NCI-H2107 (cell line): ENCODE measurements at places on chromosomes 6 and 20.
A peak's percentile ranks its signal among the peaks of the same experiment; 100 is the strongest.

GRCh38 chr6:50520326-50521266 lies 192.7 kb upstream of the TFAP2D start:
- DNase-seq, result no peak

- no peak for DNase-seq
These were observed 23.1 kb downstream of the SPAG4 start for GRCh38 chr20:35638751-35639150.

DNA sequence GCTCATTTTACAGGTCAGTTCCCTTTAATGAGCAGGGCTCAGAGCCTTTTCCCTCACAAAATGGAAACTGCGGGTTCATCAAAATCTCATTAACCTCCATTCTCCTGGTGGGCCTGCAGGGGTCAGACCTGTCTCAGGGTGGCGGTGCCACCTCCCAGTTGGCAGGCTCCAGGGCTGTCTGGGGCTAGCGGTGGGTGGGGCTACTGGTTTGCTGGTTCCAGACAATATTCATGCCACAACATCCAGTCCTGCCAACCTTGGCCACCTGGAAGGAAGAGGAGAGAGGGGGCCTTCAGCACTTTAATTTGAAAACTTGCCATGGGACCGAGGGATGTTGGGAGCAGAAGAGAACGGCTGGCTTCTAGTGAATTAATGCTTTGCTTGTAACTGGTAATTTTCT lies 41.9 kb upstream of the CTNNBL1 start:
- no peak for DNase-seq

- no peak for DNase-seq
These were observed 68.6 kb upstream of the FOXP4 start for GRCh38 chr6:41477572-41477971.

GRCh38 chr6:89350281-89350966 lies 2.1 kb downstream of the UBE2J1 start:
- no peak for DNase-seq

GRCh38 chr20:34806255-34806654 lies 19.2 kb downstream of the NCOA6 start:
- no peak for DNase-seq

GRCh38 chr6:35181933-35182612 lies 31.7 kb upstream of the SCUBE3 start:
- no peak for DNase-seq

DNA sequence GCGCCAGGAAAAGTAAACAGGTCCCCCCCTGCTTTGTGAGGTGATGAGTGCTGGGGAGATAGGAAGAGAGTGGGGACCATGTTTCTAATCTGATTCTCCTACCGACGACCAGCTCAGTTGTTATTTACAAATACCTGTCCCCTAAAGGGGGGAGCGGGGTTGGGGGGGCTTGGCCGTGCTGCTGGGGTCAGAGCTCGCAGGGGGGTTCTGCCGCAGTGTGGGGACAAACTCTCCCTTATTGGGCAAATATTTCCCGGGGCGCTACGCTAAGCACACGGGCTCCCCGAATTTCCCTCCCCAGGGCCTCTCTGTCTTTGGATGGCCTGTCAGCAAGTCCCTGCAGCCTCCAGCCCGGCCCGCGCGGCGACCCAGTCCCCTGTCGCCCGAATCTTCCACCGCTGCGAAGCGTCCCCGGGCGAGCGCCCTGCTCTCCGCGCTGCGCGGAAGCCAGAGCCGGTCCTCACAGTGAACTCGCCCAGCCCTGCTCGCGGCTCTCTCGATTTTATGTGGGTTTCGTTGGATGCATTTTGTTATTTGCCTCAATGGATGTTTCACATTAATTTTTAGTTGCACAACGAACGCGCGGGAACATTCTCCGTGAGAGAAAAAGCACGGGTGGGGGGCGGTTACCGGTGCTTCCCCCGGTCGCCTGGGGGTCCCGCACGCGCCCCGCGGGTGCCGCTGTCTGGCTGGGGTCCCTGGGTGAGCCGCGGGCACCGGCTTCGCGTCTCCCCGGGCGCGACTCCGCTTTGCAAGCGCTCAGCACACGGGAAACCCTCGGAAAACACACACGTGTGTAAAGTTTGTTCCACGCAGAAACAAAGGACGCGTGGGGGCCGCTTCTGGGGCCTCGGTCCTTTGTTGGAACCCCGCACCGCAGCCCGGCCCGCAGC lies 1.5 kb upstream of the STX16 start:
- DNase-seq, result no peak

- DNase-seq, result no peak
These were observed 123.0 kb downstream of the SMAP1 start for GRCh38 chr6:70790483-70791224.

GRCh38 chr20:45588800-45589199 lies 9.7 kb upstream of the WFDC8 start:
- DNase-seq, result no peak

DNA sequence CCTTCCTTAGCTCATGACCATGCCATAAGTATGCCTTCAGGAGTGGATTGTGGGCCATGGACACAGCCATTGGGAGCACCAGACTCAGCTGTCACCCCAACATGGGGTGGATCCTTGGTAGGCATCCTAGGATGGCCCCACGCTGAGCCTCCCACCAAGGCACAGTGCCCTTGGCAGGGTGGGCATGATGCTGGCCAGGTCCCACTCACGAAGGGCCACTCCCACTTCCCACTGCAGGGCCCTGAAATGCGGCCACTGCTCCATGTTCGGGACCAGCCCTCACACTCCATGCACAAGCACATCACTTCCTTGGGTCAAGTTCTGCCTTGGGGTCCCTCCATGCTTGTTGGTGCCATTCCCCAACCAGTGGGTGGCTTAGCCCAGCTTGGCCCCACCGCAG lies 12.9 kb upstream of the FUT9 start:
- no peak for DNase-seq

GRCh38 chr20:34628026-34628425 lies 48.9 kb downstream of the PIGU start:
- DNase-seq, result no peak

GRCh38 chr6:75230484-75231325 lies 12.9 kb downstream of the COX7A2 start:
- DNase-seq, result no peak

- peak; percentile 82 for DNase-seq
These were observed 29.0 kb downstream of the MOCS3 start for GRCh38 chr20:50987493-50988210.

DNA sequence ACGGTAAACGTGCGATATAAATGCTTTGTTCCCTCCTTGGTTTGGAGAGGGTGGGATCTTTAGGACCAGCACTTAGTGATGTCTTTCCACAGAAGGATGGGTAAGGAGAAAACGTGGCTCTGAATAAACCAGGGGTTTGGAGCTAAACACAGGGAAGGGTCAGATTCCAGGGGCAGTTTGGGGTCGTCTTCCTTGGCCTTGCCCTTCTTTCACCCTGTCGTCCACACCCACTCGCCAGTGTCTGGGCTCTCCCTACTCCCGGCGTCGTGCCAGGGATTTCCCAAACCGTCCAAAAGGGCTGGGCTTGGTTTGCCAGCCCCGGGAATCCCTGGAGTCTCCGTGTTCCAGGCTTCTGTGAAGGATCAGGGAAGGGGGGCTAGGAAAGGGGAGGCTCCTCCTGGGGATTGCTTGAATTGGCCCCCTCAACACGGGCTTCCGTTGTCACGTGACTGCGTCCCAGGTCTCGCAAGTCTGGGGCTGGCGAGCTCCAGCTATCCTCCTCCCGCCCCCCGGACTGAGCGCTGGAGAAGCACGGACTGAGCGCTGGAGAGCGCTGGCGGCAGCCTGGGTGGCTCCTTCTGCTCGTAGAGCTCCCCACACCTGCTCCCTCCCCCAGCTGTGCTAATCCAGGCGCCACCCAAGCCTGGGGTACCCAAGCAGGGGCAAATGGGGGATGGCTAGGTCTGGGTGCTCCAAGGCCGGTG lies 9.4 kb upstream of the ARMC12 start:
- no peak for DNase-seq

GRCh38 chr20:35001596-35002362 lies 46.1 kb downstream of the MYH7B start:
- DNase-seq, result no peak

GRCh38 chr6:169189182-169189581 lies 64.5 kb downstream of the THBS2 start:
- peak; percentile 54 for DNase-seq

DNA sequence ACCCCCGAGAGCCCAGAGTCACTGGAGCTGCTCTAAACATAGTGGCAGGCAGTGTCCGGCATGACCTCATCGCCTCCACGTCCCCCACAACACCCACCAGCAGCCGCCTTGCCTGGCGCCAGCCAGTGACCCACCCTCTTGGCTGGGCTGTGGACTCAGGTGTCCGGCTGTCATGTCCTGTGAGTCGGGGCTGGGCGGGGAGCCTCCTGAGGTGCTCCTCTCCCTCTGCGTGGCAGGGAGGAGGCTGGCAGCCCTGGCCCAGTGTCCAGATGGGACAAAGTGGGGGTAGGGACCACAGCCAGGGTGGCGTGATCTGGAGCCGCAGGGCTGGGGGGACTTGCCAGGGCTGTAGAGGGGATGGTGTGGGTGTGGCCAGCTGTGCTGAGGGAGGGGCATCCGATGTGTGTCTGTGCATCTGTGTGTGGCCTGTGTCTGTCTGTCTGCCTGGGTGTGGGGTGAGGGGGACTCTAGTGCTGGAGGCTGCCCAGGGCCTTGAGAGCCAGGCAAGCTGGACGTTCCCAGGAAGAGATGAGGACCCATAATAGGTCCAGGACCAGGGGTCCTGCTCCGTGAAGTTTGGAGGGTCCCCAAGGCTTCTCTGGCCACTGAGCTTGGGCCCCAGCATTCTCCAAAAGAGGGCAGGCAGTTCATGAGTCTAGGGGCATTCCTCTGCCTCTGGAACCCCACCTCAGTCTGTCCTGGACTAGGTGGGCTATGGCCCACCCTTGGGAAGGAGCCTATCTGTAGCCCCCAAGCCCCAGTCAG lies 2.3 kb upstream of the SOX18 start:
- DNase-seq, result no peak

DNA sequence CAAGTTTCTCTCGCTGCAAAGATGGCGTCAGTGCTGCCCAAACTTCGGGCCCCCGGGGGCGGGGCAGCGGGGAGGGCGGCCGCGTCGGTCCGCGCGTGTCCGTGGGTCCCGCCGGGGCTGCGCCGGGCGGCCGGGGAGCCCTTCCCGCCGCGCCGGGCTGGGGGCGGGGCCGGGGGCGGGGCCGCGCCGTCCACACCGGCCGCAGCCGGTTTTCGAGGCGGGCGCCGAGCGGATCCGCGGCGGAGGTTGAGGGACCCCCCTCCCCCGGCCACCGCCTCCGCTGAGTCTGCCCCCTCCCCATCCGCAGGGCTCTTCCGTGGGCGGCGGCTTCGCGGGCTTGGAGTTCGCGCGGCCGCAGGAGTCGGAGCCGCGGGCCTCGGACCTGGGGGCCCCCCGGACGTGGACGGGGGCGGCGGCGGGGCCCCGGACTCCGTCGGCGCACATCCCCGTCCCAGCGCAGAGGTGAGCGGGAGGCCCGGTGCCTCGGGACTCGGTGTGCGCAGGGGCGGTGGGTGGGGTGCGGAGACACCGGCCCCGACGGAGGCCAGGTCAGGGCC lies 572 bp downstream of the SLC2A4RG start:
- no peak for DNase-seq

- DNase-seq, result no peak
These were observed 30.8 kb downstream of the KDM1B start for GRCh38 chr6:18186033-18186432.

GRCh38 chr20:6641012-6641411 lies 126.5 kb upstream of the BMP2 start:
- DNase-seq, result no peak

GRCh38 chr6:125748406-125749172 lies 843 bp upstream of the HEY2 start:
- DNase-seq, result no peak

GRCh38 chr6:48667797-48668196 lies 556.8 kb upstream of the PTCHD4 start:
- DNase-seq, result no peak

DNA sequence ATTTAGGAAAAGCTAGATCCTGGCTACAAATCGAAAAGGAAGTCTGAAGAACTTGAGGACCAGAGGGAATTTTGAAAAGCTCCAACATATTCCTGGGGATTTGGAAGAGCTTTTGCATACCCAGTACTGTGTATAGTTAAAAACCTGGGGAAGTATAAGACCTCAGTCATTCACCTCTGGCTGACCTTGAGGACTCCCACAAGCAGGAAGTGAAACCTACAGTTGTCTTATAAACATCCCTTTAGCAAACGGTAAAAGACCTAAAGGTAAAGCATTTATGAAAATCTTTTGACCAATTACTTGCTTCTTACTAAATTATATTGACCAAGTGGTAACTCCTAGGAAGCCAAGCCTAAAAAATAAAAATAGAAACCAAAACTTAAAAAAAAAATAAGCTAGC lies 175.0 kb downstream of the HAO1 start:
- no peak for DNase-seq

DNA sequence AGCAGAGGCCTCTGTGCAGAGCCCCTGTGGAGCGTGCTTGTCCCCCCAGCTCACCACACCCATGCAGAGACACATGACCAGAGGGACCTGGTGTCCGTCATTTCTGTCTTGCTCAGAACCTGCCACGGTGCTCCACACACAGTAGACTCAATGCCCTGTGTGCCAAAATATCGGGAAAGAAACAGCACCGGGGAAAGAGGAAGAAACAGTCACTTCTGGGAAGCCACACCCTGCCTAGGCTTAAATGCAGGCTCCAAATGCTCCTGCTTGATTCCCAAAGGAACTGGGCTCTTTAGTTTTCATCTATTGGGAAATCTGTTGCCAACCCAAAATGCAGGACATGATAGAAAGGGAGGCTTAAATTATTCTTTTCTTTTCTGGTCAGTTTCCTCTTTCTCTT lies 503.9 kb downstream of the CD83 start:
- no peak for DNase-seq

GRCh38 chr20:34388000-34388399 lies 24.9 kb downstream of the ITCH start:
- DNase-seq, result no peak

DNA sequence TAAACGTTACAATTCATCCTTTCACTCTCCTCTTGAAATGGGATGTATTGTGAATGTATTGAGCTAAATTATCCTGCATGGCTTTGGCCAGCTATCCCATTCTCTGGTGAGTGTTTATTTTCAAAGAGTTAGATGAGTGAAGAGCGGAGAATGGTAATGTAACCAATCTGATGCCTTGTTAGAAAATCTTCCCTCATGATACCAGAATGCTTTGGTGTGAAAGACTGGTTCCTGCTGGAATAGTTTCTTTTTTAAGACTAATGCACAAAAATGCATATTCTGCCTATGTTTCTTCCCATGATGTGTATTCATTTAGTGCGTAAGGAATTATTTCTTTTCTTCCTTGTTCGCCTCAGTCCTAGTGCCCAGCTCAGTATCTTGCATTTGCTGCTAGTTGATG lies 506.7 kb downstream of the PRKN start:
- no peak for DNase-seq

DNA sequence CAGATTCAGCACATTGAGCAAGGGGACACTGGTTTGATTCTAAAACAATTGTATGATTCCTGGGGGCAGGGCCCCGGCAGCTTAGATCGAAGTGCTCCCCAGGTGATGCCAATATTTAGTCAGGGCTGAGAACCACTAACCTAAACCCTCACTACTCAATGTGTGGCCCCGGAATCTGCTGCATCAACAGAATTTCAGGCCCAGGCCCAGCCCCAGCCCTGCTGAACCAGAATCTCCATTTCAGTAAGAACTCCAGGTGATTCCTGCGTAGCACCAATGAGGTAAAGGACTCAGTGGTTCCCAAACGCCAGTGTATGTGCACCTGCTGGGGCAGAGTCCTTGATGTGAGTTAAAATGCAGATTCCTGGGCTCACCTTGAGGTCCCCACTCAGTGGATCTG lies 152.8 kb upstream of the KCNG1 start:
- no peak for DNase-seq

- DNase-seq, result no peak
These were observed 37.8 kb upstream of the CNKSR3 start for GRCh38 chr6:154548130-154548830.

GRCh38 chr20:44181611-44182010 lies 5.4 kb downstream of the JPH2 start:
- no peak for DNase-seq
